ENCODE measurements at places on chromosomes 4 and X. TPM values are rescaled to one million over a fixed set of nuclear protein-coding genes. Genes with fewer than 3 reads are reported as not detected.

CXCL1 gene
- not detected for total RNA-seq

PNPLA4 gene
- 28.2 TPM for total RNA-seq

TRAM1L1 gene
- not detected for total RNA-seq

ERVMER34-1 gene
- total RNA-seq = 0.09 TPM

KLB gene
- total RNA-seq = not detected

GYPA gene
- total RNA-seq = not detected

NSUN7 gene
- total RNA-seq = 4.5 TPM

PCYT1B gene
- total RNA-seq = 0.12 TPM

UGT2A1 gene
- not detected for total RNA-seq

GUCY1B1 gene
- total RNA-seq = 0.60 TPM

CT45A6 gene
- total RNA-seq = not detected

TMEM156 gene
- total RNA-seq = 37.2 TPM

SLC7A11 gene
- total RNA-seq = 13.8 TPM

CT45A10 gene
- total RNA-seq = not detected

TMSB15C gene
- 6.0 TPM for total RNA-seq

MAPK10 gene
- 0.49 TPM for total RNA-seq

HTR2C gene
- total RNA-seq = not detected

CT83 gene
- not detected for total RNA-seq

CHRDL1 gene
- not detected for total RNA-seq

ADRA2C gene
- total RNA-seq = not detected

GLRA2 gene
- total RNA-seq = not detected

ADAMTS3 gene
- not detected for total RNA-seq

PDCL2 gene
- not detected for total RNA-seq

GASK1B gene
- not detected for total RNA-seq

PNMA6A gene
- 0.60 TPM for total RNA-seq

VCX3B gene
- total RNA-seq = not detected

PCDH18 gene
- total RNA-seq = not detected

SH3D19 gene
- not detected for total RNA-seq

CLIC2 gene
- total RNA-seq = 5.0 TPM

IBSP gene
- total RNA-seq = not detected

GTPBP6 gene
- 47.2 TPM for total RNA-seq

ZNF330 gene
- 62.8 TPM for total RNA-seq

SPON2 gene
- 8.2 TPM for total RNA-seq

TMEM255A gene
- not detected for total RNA-seq

DAPP1 gene
- 48.1 TPM for total RNA-seq

ATP10D gene
- 3.0 TPM for total RNA-seq

TDO2 gene
- total RNA-seq = not detected

WAS gene
- 83.9 TPM for total RNA-seq

XG gene
- total RNA-seq = not detected

P2RY8 gene
- total RNA-seq = 40.1 TPM

HSFX3 gene
- not detected for total RNA-seq

GAGE1 gene
- total RNA-seq = not detected

AKAP14 gene
- total RNA-seq = not detected

FREM3 gene
- not detected for total RNA-seq

CCDC158 gene
- not detected for total RNA-seq

GPR82 gene
- total RNA-seq = 0.19 TPM

SOD3 gene
- not detected for total RNA-seq

RTL5 gene
- 0.17 TPM for total RNA-seq

FGB gene
- total RNA-seq = not detected

PRSS12 gene
- total RNA-seq = 0.07 TPM

HELT gene
- not detected for total RNA-seq

SH3BP2 gene
- 60.7 TPM for total RNA-seq

SLC16A2 gene
- total RNA-seq = 0.30 TPM

MAP7D2 gene
- 0.96 TPM for total RNA-seq

SMIM10 gene
- 0.99 TPM for total RNA-seq

PDE6B gene
- 14.0 TPM for total RNA-seq
